Fibroblast of the aortic adventitia (primary cell): ENCODE measurements at places on chromosomes 13 and 19. TPM values are rescaled to one million over a fixed set of nuclear protein-coding genes. Genes with fewer than 3 reads are reported as not detected.
A peak's percentile ranks its signal among the peaks of the same experiment; 100 is the strongest.

Gene ZNF793
- 0.27 and 2.9 TPM in 2 replicates for total RNA-seq

Gene LHB
- total RNA-seq = not detected in 2 replicates

Gene S1PR5
- 0.27 and 0.41 TPM in 2 replicates for total RNA-seq

Gene HIF3A
- total RNA-seq = 0.49 and 0.99 TPM in 2 replicates

Gene DACT3
- total RNA-seq = 5.1 and 17.5 TPM in 2 replicates

Gene ATXN8OS
- total RNA-seq = not detected in 2 replicates

Gene FUT1
- under 0.01 TPM in 1 of 2 replicates, not detected in the other for total RNA-seq

Gene CYP2F1
- not detected in 2 replicates for total RNA-seq

Gene KISS1R
- not detected in 2 replicates for total RNA-seq

DNA sequence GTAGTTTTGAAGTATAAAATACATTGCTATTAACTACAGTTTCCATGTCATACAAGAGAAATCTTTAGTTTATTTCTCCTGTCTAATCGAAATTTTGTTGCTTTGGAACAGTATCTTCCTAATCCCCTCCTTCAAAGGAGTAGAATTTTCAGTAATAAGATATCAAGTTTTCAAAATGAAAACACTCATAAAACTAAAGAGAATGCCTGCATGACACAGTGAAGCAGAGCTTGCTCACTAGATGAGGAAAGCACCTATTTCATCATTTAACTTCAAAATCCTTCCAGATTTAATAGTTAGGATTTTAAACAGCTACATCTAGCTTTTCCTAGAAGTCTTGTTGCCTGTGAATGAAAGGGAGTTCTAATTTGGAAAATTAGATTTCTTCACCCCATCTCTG is 80.8 kb downstream of the TNFSF11 start:
- DNase-seq = peak; percentile 20

GRCh38 chr13:93411186-93411680 is 184.6 kb downstream of the GPC6 start:
- DNase-seq = no peak

- DNase-seq = peak; percentile 89
These were observed 7.3 kb downstream of the OPA3 start for GRCh38 chr19:45577111-45577905.

GRCh38 chr13:97715763-97716162 is 237.7 kb upstream of the IPO5 start:
- no peak for DNase-seq

DNA sequence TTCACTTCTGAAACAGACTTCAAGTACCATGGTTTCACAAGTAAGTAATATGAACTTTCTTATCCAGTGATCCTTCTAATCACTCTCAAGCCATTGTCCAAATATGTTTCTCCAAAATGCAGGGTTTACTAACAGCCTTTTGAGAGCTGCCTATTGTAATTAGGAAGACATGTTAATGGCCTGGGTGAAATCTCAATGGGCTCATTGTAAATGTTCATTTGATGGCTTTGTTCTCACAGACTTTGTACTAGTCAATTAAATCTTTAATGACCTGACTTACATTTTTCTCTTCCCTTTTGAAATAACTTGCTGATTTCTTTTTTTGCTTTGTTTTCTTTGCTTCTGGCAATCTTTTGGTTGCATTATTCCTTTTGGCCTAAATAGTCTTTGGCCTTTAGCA is 444.8 kb downstream of the LIG4 start:
- no peak for DNase-seq

- no peak for DNase-seq
These were observed 61.8 kb downstream of the WDFY2 start for GRCh38 chr13:51645761-51646670.

DNA sequence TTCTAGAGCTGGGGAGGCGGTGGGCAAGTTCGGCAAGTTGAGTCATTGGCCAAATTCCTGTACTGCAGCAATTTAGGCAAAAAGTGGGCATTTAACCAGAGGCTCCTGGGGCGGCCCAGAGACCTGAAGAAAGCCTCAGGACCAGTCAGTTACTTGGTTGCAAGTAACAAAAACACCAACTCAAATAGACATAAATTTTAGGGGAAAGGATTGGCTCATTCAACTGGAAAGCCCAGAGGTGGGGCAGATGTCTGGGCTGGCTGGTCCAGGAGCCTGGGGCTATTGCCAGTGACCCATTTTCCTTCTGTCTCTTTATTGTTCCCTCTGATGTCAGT is 97.1 kb downstream of the SIPA1L3 start:
- no peak for DNase-seq

DNA sequence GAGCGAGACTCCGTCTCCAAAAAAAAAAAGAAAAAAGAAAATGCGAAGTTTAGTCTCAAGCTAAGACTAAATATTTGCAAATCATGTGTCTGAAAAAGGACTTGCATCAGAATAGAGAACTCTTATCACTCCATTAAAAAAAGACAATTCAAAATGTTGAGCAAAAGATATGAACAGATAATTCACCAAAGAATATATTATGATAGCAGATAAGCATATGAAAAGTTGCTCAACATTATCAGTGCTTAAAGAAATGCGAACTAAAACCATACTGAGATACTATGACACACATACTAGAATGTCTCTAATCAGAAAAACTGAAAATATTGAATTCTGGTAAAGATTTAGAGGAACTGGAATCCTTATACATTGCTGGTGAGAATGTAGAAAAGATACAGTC is 38.7 kb upstream of the SACS start:
- DNase-seq = peak; percentile 57

GRCh38 chr19:45554481-45554880 is 30.1 kb downstream of the OPA3 start:
- no peak for DNase-seq

DNA sequence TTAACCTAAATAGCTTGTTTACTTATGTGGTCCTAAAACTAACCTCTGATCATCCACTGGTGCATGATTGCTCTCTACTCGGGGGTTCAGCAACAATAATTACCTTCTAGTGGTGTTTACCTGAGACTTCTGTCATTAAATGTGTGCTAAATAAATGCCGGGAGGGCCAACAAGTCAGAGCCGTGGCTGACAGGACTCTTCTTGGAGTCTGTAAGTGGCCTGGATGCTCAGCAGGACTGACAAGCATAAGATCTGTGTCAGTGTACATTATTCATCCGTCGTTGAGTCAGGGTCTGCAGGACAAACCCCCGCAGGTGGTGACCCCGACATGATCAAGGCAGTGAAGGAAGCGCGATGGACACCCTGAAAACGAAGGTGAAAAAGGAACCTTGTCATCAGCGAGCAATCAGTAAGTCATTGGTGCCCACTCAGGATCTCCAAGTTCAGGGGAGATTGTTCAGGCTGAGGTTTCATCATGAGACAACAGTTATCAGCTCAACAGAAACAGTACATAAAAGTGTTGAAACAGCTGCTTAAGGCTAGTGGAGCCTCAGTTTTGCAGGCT is 1466.9 kb downstream of the UQCRFS1 start:
- DNase-seq = no peak

DNA sequence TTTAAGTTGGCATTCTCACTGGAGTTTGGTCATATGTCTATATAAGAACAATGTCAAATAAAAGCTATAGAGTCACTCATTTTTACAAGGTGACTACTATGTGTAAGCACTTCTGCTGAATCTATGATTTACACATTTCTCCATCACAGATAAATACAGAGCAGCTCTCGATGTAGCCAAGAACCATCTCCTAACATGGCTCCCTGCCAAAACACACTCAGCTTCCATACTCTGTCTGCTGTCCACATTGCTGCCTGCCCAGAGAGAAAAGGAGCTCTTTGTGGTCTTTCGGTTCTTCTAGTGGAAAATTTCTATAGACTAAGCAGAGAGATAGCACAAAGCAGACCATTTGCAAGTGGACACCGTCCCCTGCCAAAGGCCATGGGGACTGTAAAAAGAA is 190.9 kb upstream of the KLF12 start:
- DNase-seq = peak; percentile 82

- no peak for DNase-seq
These were observed 3.0 kb upstream of the LGALS14 start for GRCh38 chr19:39701291-39701690.

- no peak for DNase-seq
These were observed 726.0 kb downstream of the DIAPH3 start for GRCh38 chr13:59437544-59438301.

DNA sequence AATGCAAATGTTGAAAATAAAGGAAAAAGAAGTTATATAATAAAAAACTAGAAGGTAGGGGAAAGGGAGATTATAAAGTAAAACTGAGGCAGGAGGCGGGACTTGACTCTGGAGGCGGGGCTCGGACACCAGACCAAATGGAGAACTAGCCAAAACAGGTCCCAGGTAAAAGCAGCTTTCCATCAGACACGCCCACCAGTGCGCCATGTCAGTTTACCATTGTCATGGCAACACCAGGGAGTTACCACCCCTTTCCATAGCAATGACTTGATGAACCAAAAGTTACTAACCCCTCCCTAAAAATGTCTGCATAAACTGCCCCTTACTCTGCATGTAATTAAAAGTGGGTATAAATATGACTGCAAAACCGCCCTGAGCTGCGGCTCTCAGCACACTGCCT is 70.9 kb downstream of the PEPD start:
- no peak for DNase-seq

DNA sequence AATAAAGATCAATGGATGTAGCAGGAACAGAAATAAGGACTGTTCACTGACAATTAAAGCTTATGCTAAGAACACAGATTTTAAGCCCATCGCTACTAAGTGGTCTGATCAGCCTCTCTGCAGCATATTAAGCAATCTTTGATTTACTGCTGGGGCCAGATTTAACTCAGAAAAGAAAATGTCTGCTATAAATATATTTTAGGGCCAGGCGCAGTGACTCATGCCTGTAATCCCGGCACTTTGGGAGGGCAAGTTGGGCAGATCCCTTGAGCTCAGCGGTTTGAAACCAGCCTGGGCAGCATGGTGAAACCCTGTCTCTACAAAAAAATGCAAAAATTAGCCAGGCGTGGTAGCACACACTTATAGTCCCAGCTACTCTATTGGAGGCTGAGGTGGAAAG is 43.0 kb downstream of the METTL21C start:
- peak; percentile 14 for DNase-seq

DNA sequence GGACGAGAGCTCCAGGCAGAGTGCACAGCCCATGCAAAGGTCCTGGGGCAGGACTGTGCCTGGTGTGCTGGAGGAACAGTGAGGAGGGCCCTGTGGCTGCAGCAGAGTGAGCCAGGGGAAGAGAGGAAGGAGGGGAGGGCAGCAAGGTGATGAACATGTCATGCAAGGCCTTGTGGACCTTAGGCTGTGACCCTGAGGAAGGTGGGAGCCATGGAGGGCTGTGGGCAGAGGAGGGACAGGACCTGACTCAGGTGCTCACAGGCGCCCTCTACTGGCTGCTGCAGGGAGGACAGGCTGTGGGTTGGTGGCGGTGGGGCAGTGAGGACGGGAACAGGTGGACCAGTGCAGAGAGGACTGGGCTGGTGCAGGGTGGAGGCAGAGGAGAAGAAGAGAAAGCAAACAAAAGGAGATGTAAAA is 170.3 kb downstream of the PTPRS start:
- no peak for DNase-seq
